ENCODE measurements at places on chromosomes 1 and 21.

DNA sequence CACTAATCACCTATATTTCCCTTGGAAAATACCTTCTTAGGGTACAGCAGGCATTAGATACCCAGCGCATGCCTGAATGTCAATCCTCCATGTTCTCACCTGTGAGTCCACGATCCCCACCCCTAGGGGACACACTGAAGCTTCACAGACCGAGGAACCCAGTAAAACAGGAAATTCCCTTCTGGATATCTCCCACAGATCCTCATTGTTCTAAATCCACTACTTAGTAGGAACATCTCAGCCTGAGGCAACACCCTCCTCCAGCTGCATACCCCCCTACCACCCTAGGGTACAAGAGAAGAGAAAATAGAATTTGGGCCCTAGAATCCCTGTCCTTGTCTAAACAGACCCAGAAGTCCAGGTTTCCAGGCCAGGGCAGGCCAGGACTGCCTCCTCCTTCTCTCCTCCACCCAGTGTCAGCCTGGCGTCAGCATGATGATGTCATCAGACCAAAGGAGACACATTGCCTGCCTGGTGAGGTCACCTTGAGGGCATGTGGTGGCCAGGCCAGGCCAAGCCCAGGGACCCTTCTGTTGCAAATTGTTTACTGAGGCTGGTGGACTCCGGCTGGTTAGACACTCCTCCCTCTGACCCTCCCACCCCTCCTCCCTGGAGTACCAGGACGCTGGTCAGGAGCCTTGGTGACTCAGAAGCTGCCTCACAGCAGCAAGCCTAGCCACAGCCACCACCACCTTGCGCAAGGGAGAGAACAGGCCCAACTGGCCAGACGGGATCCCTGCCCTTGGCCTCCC, 6.2 kb downstream of the NECTIN4 start:
- no peak for DNase-seq

DNA sequence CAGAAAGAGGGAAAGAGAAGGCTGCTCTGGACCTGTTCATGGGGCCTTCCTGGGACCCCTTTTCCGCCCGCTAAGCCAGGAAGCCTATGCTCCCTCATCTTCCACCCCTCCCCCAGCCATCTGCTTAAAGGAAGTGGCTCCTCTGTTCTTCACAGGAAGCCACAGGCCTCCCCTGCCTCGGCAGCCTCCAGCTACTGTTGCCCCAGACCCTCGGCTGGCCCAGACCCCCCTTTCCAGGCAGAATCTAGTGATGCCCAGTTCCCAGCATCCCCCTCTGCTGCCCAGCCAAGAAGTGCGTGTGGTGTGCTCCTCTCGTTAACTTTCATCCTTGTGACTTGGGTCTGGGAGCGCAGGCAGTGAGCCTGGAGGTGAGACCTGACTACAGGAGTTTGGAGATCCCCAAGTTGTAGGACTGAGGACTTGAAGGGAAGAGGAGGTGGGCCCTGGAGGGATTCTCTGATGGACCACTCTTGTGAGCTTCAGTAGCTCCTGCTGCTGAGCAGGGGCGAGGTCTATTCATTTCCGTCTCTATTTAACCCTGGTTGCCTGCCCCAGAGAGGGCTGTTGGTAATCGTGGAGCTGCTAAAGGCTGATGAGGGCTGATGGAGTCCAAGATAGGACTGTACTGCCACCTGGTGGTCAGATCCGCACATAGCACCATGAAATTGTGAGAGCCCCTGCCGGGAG, 9.1 kb downstream of the IFI6 start:
- peak; percentile 86 for DNase-seq

GRCh38 chr21:34906401-34906800, 142.7 kb downstream of the RUNX1 start:
- no peak for DNase-seq

GRCh38 chr1:41523071-41523470, 38.6 kb upstream of the EDN2 start:
- DNase-seq = no peak

DNA sequence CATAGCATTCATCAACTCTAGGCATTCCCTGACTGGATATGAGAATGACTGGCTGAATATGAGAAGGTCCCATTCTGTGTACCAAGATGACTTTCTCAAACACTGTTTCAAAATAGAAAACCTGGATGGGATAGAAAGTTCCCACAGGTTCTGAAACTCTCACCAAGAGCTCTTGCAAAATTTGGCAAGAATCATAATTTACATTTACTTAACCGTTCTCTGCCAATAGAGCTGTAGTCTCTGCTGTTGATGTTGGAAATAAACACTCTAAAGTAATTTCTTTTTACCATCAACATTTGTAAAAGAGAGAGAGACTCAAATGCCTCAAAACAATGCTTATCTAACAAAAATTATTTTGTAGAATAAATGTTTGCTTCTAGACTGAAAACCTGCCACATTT, 221.1 kb downstream of the LMO4 start:
- no peak for DNase-seq

DNA sequence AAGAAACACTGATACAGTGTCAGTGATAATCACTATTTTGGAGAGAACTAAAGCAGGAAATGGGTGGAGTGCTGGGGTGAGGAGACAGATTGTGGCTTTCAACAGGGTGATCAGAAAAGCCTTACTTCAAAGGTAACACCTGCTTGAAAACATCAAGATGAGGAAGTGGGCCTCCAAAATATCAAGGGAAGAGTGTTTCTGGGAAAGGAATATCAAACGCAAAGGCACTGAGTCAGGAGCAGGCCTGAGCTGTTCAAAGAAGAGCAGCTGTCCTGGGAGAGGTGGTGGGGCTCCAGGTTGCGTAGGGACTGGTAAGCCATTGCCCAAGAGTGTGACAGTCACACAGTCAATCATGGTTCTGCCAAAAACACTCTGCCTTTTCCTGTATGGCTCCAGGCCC, 47.1 kb upstream of the ATP1A1 start:
- no peak for DNase-seq

DNA sequence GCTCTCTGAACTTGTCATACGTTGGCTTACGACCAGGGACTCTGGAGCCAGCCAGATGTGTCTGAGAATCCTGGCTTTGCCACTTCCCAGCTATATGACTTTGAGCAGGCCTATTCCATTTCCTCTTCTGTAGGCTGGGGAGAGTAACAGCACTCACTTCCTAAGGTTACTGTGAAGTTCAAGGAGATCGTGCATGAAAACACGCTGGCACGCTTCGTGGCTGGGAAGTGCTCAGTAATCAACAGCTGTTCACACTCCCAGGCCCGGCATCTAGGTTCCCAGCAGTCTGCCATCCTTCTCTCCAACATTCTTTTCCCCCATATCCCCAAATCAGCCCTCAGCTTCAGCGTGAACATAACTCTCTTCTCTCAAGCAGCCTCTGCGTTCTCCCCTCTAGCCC, 2.0 kb downstream of the ASCL5 start:
- no peak for DNase-seq

GRCh38 chr1:41700986-41701535, 216.6 kb upstream of the EDN2 start:
- no peak for DNase-seq

GRCh38 chr1:12525311-12526181, 92.5 kb downstream of the DHRS3 start:
- no peak for DNase-seq

DNA sequence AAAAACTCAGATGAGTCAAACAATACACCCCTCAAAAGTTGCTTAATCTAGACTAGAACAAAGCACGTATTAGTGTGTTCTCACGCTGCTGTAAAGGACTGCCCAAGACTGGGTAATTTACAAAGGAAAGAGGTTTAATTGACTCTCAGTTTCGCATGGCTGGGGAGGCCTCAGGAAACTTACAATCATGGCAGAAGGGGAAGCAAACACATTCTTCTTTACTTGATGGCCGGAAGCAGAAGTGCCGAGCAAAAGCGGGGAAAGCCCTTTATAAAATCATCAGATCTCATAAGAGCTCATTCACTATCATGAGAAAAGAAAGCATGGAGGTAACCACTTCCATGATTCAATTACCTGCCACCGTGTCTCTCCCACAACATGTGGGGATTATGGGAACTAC, 10.1 kb downstream of the JAM2 start:
- DNase-seq = no peak

GRCh38 chr1:4634156-4634792, 20.1 kb upstream of the AJAP1 start:
- no peak for DNase-seq

GRCh38 chr1:45205011-45205909, 1.1 kb downstream of the ZSWIM5 start:
- DNase-seq = peak; percentile 22

- no peak for DNase-seq
These were observed 17.8 kb downstream of the SCAF4 start for GRCh38 chr21:31713973-31714740.

GRCh38 chr1:105664495-105664894, 1392.0 kb upstream of the PRMT6 start:
- DNase-seq = no peak

GRCh38 chr21:46314441-46315020, 9.1 kb downstream of the C21orf58 start:
- no peak for DNase-seq

GRCh38 chr21:36186081-36186480, 29.5 kb downstream of the DOP1B start:
- DNase-seq = no peak
